ENCODE measurements at places on chromosomes 3 and 15. TPM values are rescaled to one million over a fixed set of nuclear protein-coding genes. Genes with fewer than 3 reads are reported as not detected.

GRCh38 chr3:64694114-64694513, 6.3 kb upstream of the ADAMTS9 start:
- DNase-seq, result no peak

- DNase-seq, result no peak
Observed at GRCh38 chr3:184810146-184810545, 1.8 kb upstream of the VPS8 start.

DNA sequence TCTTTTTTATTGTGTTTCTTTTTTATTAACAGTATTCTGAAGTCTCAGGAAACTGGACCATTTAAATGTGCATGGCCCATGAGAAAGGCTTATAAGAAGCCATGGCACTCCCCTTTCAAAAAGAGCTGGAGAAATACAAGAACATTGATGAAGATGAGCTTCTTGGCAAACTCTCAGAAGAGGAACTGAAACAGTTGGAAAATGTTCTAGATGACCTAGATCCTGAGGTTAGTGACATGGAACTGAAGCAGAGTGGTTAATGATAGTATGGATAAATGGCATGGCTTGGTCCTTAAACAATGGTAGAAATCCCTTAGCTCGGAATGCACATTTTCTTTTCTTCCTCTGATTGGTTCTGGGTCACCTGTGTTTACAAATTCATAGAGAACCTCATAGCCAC, 14.9 kb downstream of the TMOD2 start:
- DNase-seq, result no peak

GRCh38 chr15:96035091-96035490, 295.4 kb upstream of the NR2F2 start:
- no peak for DNase-seq

DNA sequence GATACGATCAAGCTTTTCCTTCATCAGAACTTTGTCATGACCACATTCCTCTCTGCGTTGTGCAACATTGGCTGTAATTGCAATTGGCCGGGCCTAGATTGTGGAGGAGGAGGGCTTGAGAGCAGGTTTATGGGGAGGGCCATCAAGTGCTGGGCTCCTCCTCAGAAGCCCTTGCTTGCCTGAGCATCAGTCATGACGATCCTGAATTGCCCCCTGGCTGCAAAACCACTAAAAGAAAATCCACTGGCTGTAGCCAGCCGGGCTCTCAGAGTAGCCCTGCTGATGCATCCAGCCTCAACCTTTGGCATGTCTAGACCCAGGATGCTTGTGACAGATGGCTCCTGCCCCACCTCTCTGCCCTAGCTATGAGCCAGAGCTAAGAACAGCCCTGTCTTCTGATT, 13.4 kb upstream of the TRH start:
- DNase-seq, result no peak

DNA sequence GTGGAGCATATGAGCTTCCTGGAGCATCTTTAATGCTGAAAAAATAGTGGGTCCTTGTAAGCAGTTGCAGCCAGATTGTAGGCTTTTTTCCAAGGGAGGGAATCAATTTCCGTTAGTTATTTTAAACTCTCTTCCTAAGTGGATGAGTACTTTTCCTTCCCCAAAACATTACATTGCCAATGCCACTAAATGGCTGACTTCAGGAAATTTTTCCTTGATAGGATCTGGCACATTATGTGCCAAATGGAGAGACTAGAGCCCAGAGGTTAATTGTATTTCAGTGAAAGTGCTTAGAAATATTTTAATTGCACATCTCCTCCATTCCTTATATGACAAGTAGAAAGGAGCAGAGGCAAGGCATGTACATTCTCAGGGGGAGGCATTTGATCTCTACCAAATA, 83.5 kb downstream of the TNFAIP8L3 start:
- DNase-seq, result no peak

DNA sequence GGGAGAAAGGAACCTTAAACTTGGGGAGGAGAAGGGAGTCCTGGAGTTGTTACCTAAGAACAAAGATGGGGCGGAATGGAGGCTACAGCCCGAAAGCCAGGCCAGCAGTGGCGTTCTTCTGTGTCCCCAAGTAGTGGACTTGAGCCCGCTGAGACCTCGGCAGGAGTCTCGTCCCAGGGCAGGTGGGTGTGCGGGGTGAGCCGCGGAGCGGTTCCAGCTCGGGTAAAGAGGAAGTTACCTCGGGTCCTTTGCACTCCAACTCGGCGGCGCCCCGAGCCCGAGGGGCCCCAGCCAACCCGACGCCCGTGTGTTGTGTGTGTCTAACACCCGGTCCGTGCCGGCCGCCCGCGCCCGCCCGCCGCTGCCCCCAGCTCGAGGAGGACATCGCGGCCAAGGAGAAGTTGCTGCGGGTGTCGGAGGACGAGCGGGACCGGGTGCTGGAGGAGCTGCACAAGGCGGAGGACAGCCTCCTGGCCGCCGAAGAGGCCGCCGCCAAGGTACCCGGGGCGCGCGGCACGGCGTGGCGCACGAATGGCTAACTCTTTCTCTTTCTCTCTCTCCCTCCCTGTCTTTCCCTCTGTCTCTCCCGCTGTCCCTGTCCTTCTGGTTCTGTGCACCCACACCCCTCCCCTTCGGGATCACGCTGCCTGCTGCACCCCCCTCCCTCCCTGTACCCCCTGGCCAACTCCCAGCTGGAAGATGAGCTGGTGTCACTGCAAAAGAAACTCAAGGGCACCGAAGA, 959 bp downstream of the TPM1 start:
- no peak for DNase-seq

DNA sequence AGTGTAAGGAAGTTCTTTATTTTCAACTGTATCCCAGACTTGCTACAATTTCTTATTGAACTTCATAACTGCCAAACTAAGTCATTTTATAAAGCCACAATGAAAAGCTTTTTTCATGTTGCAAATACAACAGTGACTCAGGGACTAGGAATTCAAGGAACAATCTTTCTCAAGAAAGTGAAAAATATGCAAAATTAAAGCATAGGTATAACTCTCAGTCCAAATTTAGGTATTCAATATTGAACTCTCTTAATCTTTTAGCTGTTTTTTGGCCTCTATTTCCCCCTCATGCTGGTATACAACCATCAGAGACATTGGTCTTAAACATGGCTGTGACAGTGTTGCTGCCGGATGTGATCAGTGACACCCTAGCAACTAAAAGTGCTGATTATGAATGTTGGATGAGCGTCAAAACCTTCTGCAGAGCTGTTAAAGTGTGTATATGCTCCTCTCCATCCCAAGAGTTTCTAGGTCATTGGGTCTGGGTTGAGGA, 476.9 kb downstream of the ZNF385D start:
- no peak for DNase-seq

- DNase-seq, result no peak
Observed at GRCh38 chr3:18766974-18767373, 341.8 kb upstream of the SATB1 start.

DNA sequence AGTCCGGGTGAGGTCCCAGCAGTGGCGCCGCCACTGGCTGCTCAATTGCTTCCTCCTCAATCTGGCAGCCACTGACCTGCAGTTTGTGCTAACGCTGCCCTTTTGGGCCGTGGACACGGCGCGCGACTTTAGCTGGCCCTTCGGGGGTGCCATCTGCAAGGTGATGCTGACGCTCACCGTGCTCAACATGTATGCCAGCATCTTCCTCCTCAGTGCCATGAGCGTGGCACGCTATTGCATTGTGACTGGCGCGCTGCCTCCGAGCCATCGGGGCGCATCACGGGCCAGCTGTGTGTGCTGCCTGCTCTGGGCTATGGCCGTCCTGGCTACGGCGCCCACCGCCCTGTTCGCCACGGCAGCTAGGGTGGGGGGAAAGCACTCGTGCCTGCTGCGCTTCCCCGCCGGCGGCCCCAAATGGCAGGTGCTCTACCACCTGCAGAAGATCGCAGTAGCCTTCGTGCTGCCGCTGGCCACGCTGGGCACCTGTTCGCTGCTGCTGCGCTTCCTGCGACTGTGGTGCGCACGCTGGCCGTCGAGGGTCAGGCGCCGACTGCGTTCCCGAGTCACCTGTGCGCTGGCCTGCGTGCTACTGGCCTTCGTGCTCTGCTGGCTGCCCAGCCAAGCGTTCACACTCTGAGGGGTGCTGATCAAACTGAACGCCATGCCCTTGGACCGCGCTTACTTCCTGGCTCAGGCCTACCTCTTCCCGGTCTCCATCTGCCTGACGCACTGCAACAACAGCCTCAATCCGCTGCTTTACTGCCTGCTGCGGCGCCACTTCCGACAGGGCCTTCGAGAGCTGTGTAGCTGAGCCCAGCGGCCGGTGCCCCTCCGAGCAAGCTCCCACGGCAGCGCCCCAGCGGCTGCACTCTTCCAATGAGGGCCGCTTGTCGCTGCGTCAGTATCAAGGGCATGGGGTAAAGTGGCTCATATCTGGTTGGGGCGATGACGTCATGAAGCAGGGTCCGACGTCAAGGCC, 20.3 kb upstream of the ADAMTS7 start:
- no peak for DNase-seq

DNA sequence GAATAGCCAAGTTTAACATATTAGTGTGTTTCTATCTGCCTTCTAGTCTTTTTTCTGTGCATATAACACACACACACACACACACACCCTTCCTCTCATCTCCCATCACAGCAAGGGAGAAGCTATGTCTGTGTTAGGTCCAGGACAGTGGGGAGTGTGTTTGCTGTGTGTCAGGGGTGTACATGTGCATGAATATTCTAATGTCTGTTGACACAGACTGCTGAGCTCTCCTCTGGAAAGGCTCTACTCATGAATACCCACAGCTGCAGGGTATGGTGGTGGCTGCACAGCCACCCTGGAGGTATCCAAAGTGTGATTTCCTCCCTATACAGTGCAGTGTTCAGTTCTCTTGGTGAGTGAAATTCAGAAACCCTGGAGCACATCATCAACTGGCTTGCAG, 42.9 kb downstream of the ARNT2 start:
- DNase-seq, result no peak

- no peak for DNase-seq
Observed at GRCh38 chr3:196947136-196947859, 5.0 kb upstream of the NCBP2 start.

DNA sequence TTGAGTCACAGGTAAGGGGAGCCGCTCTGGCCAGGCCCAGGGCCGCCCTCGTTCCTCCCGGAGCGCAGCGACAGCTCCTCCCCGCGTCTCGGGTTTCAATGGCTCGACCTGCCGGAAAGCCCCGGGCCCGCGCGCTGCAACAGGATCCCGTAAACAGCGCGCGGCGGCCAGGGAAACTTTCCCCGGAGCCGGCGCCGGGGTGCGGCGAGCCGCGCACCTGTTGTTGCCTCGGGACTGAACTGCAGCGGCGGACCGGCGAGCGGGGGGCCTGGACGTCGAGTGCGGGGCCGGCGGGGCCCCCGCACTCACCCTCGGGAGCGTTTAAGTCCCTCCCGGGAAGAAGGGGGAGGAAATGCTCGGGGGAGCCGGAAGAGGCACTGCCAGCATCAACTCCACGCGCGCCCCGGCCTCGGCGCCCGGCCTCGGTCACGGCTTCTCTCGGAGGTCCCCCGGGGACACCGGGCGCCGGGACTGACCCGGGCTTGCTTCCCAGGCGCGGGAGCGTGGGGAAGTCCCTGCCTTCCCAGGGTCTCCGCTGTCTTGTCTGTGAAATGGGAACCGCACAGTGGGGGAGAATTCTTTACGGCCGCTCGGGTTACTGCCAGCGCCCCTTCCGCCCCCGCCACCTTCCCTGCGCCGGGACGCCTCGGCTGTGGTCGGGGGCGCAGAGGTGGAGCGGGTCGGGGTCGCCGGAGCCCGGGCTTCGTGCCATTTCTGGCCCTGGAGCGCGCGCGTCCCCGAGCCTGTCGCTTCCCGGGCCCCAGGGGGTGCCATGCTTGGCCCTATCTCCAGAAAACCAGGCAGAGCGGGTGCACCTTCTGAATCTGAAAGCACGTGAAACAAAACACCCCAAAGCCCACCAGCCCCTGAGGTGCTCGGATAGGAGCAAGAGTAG, 7.5 kb upstream of the PGPEP1L start:
- DNase-seq, result no peak

DNA sequence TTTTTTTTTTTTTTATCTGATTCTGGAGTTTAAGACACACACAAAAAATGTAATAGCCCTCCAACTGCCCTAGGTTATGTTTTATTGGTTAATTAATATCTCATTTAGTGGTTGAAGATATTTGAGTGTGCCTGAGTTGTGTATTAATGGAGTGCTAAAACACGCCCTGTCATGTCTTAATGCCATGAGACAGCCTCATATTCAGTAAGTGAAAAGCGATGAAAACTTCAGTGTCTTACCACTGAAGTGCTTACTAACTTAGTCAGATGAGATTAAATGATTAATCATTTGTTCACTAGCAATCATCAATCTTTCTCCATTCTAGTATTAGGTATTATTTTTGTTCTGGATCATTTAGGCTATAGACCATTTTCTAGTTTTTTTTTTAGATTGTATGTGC, 544.7 kb upstream of the ROBO2 start:
- no peak for DNase-seq

GRCh38 chr15:69697916-69698315, 245.3 kb downstream of the RPLP1 start:
- no peak for DNase-seq

GRCh38 chr3:53261712-53262111, 5.9 kb upstream of the TKT start:
- DNase-seq, result no peak

GRCh38 chr3:72628065-72628464, 220.2 kb downstream of the SHQ1 start:
- no peak for DNase-seq

The IMP3 gene
- 30.0 TPM for total RNA-seq

The PLAAT1 gene
- total RNA-seq, result 0.80 TPM

The PLSCR2 gene
- total RNA-seq, result not detected

The FGF12 gene
- total RNA-seq, result not detected

The NDN gene
- 50.4 TPM for total RNA-seq

The COPB2 gene
- 275 TPM for total RNA-seq

The HACL1 gene
- 16.9 TPM for total RNA-seq

The SCAANT1 gene
- not detected for total RNA-seq

The ZNF662 gene
- total RNA-seq, result not detected

The CLDN18 gene
- not detected for total RNA-seq

The LMCD1 gene
- total RNA-seq, result 268 TPM

The ANKRD63 gene
- not detected for total RNA-seq

The CCDC39 gene
- total RNA-seq, result not detected

The ABHD6 gene
- total RNA-seq, result 9.4 TPM

Measured in chondrocyte (in vitro differentiated cells).